ENCODE measurements at places on chromosomes 12 and 14.

GRCh38 chr14:105508069-105508468 lies 17.0 kb downstream of the TEDC1 start:
- no peak for DNase-seq

DNA sequence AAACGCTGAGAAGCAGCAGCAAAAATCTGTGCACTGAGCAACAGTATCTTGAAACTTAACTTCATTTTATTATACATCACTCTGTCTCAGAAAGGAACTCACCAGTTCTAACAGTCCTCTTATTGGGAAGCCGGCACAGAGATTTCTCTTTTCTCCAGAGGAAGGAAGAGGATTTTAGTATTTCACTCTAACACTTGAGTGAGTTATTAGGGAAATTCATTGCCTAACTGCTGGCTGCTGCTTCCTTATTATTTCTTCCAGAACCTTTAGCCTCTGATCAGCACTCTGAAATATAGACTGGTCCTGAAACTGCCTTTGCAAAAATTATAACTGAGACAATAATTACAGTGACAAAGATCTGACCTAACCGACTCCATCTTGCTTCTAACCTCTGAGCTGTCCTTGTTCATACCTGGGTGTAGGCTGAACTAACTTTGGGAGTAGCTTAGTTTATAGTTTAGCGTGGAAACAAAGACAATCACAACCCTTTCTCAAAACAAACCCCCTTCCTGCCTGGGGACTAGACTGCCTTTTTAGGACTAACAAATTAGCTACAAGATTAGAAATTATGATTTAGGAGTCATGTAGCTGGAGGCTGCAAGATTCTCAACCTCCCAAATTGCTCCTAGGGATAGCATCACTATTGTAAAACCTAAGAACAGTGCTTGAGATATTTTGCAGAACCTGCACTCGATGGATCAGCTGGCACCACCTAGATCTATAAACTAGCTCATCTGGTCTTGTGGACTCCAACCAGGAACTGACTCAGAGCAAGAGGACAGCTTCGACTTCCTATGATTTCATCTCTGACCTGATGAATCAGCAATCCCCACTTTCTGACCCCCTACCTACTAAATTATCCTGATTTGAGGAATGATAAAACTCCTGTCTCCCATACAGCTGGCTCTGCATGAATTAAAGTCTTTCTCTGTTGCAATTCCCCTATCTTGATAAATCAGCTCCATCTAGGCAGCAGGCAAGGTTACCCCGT lies 117.5 kb downstream of the DYRK2 start:
- DNase-seq = no peak

- no peak for DNase-seq
Observed at GRCh38 chr12:127268213-127268612, 998.8 kb upstream of the TMEM132C start.

DNA sequence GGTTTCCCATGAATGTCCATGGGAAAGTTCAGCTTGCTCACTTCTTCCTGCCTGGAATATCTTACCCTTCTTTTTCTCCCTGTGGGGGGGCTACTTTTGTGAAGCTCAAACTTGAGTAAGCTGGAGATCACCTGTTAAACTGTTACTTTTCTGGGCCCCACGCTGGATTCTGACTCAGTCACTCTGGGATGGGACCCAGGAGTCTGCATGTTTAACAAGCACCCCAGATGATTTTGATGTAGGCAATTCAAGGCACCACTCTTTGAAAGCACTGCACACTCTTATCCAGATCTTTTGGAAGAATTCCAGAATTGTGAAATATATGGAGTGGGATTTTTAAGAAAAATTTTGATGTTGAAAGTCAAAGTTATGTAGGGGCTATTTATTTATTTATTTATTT lies 46.3 kb upstream of the IGF1 start:
- no peak for DNase-seq

GRCh38 chr12:74537126-74537706 lies 419 bp upstream of the ATXN7L3B start:
- no peak for DNase-seq
